NCI-H2171 (cell line): ENCODE measurements at places on chromosomes 3 and 15.

- DNase-seq: no peak
Observed at GRCh38 chr3:136247855-136248590, 2.1 kb upstream of the PCCB start.

GRCh38 chr3:71903112-71903495 lies 118.2 kb upstream of the PROK2 start:
- DNase-seq: no peak

DNA sequence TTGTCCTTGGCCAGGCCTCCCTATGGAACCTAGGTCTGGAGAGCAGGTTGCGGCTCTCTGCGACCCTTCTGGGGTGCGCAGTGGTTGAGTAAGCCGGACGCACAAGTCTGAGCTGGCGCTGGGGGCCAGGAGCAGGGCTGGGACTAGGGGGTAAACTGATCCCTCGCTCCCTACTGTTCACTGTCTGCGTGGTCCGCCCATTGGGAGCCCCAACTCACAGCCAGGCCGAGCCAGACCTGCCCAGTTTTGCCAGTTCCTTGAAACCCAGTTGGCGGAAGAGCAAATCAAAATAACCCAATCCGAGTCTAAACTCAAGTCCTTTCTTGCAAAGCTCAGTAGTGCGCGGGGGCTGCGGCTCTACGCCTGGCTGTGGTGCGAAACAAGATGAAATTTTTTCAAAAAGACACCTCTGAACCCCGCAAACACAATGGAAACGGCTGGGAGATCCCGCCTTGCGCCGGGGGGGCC lies 17.5 kb downstream of the RGMA start:
- no peak for DNase-seq

DNA sequence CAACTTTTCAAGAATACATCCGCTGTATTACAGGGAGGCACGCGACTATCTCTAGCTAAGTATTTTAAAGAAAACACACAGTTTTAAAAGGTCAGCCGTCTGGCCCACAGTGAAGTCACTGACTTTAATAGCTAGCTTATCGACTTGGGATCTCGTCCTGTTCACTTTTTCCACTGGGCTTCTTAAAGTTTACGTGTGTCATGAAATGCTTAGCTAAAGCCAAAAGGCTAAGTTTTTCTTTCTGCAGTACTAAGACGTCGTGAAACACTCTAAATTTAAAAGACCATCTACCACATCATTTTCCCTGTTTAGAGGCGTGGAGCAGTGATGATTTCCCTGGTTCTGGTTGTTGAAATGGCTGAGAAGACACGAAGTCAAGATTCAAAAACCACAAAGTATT lies 27.1 kb downstream of the LRIG1 start:
- no peak for DNase-seq

DNA sequence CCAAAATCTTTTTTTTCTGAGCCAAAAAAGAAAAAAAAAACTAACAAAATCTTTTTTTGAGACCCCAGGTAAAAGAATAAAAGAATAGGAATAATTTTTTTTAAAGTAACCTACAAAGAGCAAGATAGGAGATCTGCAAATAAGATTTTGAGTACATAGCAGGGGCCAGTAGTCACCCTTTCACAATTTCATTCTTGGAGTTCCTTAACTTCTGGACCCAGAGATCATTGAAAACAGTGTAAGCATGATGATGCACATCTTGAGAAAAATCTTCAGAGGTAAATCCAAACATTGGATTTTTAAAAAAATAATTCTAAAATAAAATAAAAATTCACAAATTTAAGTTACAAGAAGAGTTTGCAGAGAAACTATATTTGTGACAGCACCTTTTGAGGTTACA lies 18.8 kb downstream of the TFRC start:
- no peak for DNase-seq

GRCh38 chr3:71456156-71456555 lies 127.4 kb downstream of the FOXP1 start:
- DNase-seq: no peak

DNA sequence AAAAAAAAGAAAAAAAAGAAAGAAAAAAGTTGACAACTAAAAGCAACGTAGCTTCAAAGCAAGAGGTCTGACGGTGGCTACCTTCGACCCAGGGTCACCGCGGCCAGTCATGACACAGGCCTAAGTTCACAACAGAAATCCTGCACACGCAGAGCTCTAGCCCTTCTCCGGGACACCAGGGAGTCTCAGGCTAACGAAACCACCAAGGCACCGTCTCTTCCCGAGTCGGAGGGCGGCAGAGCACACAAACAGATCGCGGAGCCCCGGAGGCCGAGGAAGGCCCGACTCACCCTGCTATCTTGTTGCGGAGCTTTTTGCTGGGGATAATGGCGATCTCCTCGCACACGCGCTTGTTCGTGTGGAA lies 584 bp downstream of the RPS17 start:
- DNase-seq: no peak

DNA sequence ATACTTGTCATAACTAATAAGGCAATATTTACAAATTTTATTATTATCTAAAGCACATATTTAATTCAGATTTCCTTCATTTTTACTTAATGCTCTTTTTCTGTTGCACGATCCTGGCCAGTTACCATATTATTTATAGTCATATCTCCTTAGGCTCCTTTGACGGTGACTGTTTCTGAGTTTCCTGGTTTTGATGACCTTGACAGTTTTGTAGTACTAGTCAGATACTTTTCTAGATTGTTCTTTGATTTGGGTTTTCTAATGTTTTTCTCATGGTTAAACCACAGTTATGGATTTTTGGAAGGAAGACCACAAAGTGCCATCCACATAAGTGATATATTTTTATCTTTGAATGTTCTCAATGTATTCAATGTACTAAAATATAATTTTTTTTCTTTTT lies 171.0 kb upstream of the NANOGP8 start:
- no peak for DNase-seq

GRCh38 chr15:26866298-26867199 lies at the start of gene GABRA5:
TSS of gene GABRA5 (plus strand) at chr15:26867062. CDS start at chr15:26869249, 2,187 bp downstream.
- peak; percentile 61 for DNase-seq

- DNase-seq: peak; percentile 42
Observed at GRCh38 chr15:88331291-88331690, 74.8 kb upstream of the NTRK3 start.

GRCh38 chr3:158631981-158632380 lies 12.3 kb upstream of the GFM1 start:
- DNase-seq: no peak

DNA sequence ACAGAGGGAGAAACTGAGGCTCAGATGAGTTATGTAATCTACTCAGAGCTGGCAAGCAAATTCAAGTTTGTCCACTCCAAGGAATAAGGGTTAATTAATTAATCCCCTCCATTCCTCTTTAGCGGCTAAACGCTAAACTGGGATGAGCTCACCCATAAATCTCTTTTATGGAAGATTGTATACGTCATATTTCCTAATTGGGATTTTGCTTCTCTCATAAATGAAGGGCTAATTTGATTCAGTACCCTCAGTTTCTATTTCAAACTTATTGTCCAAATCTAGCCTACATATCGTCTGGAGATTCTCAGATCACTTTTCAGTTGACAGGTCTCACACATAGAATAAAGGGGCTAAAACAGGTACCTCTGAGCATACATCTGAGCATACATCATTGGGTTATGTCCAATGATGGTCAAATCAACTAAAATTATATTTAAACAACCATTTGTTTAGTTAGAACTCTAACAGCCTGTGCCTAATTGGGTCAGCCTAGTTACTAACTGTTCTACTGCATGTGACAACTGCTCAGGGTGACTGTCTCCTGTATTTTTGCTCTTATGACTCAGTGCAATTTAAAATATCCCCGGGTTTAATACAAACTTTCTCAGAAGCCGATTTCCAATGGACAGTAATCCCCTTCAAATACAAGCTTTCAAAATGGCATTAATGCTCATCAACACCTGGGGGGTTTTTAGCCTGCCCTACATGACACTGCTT lies 57.6 kb upstream of the PLXND1 start:
- DNase-seq: no peak

DNA sequence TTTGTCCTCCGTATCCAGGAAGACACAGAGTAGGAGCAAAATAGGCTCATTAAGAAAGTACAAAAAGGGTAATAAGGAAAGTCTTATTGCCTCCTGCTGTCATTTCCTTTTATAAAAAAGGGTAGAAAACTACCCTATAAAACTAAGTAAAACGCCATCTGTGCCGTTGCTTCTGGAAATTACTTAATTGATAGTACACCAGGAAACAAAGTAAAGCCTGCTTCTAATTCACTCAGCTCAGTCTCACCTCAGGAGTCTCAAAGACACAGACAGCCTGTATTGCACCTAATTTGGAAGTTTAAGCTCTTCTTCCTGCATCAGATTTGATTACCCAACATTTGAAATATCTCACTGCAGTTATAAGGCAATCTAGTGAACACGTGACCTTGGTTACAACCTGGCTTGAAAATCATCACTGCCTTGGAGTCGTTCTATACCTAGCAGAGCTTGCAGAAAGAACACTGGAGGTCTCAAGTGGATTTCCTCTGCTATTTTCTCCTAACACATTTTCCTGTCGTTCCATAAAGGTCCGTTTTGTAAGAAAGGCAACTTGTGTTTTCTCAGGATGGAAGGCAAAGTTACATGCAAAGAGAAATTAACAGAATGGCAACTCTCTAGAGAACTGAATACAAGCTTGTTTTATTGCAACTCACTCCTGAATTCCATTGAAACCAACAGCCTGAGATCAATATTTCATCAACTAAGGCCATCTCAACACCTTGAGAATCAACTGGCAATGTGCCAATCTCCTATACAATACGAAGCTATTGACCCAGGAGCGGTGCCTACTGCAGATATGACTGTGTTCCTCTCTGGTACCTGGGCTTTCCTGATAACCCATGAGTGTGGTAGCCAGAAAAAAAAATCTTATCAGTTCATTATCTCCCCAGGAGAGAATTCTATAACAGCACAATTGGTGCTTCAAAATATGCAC lies 203.3 kb upstream of the LMCD1 start:
- no peak for DNase-seq

GRCh38 chr3:61979638-61980037 lies 393.7 kb downstream of the FEZF2 start:
- DNase-seq: no peak

GRCh38 chr15:48459571-48460442 lies 128.6 kb downstream of the DUT start:
- DNase-seq: no peak

DNA sequence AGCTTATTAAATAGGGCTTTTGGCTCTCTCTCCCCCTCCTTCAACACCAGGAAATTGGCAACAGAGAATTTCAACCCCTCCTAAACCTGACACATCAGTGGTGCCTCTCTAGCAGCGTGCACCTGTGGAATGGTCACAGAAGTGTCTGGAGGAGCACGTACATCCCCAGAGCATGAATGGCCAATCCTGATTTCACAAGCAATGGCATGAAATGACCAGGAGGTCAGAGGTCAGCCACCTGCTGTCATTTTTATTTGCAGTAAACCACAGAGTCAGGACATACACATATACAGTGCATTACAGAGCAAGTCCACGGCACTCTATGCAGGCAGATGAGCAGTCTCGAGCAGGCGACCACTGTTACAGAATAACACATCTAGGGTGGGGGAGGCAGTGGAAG lies 25.1 kb upstream of the ETV5 start:
- DNase-seq: no peak

DNA sequence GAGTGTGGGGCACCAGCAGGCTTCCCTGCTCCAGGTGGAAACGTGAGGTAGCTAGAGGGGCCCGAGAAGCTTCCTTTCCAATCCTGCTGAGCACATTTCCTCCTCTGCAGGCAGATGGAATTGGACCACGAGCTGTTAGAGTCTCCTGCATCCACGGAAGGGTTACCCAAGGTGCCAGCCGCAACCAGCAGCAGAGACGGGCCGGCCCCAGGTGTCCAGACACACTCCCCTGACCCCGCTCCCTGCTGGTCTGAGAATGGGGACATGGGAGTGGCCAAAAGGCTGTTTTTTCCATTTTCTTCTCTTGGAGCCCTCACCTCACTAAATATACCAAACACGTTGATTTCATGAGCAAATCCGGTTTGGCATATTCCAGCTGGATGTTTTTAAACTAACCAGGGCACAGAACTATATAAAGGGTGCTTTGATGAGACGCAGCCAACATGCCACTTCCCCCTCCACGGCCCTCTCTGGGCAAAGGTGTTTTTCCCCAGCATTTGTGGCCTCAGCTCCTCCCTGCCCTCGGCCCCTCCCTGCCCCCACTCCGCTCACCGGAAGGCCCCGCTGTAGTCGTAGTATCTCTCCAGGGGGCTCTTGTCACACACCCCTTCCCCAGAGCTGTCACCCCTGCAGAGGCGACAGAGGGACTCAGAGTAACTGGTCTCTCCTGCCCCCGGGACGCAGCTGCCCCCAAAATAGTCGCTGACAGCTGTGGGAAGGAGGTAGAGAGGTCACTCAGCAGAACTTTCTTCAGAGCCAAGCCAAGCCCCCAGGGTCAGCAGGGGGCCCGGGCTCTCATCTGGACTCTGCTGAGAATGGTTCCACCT lies 7.0 kb downstream of the MELTF start:
- no peak for DNase-seq

DNA sequence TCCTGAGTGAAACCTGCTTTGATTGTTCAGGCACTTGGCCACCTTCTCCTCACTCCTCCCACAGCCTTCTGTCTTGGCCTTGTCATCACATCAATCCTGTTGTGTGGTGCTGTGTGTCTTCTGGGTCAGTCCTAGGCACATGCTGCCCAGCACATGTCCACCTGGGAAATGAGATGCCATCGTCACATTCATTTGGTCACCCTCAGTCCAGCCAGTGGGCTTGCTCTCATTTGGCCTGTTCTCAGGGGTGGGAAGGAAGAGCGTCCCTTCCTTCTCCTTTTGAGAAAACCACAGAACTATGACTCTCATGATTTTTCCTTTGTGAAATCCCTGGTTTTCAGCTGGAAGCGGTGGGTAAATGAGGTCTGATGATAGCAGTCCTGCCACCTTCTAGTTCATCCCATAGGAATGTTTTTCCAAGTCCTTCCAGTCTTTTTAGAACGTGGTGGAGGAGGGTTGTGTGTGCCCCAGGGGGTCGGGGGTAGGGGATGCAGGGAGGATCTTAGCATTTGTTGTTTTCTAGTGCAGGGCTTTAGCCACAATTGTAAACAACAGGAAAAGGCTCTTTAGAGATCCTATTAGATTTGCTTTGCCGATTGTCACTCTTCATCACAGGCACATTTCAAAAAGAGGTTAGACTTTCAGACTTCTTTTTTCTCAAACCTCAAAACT lies 8.4 kb upstream of the PLA1A start:
- DNase-seq: no peak

- peak; percentile 49 for DNase-seq
Observed at GRCh38 chr15:38707802-38708671, 143.4 kb upstream of the RASGRP1 start.

GRCh38 chr15:69272891-69273290 lies 25.8 kb upstream of the PAQR5 start:
- no peak for DNase-seq
